ENCODE measurements at places on chromosomes 1 and 21. TPM values are rescaled to one million over a fixed set of nuclear protein-coding genes. Genes with fewer than 3 reads are reported as not detected.

DNA sequence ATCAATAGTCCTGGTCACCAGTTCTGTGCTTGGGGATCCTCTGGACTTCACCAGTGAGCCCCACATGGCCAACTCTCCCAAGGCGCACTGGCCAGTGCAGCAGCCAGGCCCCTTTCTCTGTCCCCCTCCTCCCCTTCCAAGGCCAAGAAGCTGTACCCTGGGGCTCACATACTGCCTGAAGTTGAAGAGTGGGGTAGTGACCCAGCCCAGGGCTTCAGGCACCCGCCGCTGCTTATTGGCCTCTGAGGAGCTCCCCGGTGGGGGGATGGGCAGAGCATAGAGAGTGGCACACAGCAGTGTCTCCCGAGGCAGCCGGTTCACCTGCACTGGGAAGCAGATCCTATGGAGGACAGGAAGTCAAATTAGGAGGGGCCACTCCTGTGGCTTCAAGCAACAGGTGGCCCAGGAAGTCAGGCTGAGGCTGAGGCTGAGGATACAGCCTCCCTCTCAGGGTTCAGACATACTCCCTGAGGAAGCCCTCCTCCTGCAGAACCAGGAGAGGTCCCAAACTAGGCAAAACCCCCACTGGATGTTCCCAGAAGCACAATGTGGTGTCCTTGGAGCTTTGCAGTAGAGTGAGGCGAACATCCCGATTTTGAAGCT is 38.2 kb upstream of the PPP1R15B start:
- DNase-seq, result no peak

GRCh38 chr1:203544485-203544884 is 50.5 kb downstream of the OPTC start:
- no peak for DNase-seq

DNA sequence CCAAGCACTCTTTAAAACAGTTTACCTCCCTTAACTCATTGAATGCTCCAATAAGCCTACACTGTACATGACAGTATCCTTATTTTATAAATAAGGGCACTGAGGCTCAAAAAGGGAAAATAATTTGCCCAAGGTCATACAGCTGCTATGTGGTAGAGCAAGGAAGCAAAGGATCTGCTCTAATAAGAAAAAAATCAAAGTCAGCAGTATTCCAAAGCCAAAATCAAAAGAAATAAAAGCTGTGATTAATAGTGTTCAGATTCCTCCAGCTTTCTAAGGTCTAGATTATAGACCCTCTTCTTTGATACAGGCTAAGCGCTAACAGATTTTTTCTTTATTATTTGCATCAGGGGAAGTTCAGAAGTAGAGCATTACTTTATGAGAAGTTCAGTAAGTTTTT is 39.3 kb downstream of the IL12RB2 start:
- DNase-seq, result no peak

DNA sequence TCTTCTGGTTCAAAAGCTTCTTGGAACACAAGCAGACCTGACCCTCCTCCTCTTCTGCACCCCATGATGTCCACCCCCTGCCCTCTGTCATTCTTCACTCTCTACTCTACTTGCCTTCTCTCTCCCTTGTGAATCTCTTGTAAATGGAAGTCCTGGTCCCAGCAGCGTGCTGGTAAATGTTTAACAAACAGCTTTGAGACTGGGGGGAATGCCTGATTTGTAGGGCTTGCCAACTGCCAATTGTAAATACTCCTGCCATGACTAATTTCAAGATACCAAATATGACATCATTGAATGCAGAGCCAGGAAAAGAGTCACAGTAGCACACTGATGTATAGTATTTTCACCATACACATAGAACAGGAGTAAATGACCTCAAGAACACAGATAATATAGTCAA is 40.9 kb upstream of the LRRN2 start:
- no peak for DNase-seq

DNA sequence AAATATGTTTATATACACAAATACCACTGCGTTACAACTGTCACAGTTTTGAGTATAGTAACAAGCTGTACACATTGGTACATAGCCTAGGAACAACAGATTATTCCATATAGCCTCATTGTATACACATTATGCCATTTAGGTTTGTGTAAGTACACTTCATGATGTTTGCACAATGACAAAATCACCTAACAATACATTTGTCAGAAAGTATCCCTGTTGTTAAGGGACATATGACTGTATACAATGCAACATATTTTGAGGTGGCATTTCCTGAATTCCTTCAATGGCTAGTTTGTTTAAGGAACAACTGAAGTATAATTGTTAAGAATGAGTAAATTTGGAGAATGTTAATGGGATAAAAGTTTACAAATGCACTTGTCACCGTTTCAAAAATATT is 19.0 kb downstream of the PLPPR5 start:
- DNase-seq, result no peak

- DNase-seq, result no peak
Measured at GRCh38 chr1:244074559-244075171, 23.6 kb downstream of the ZBTB18 start.

DNA sequence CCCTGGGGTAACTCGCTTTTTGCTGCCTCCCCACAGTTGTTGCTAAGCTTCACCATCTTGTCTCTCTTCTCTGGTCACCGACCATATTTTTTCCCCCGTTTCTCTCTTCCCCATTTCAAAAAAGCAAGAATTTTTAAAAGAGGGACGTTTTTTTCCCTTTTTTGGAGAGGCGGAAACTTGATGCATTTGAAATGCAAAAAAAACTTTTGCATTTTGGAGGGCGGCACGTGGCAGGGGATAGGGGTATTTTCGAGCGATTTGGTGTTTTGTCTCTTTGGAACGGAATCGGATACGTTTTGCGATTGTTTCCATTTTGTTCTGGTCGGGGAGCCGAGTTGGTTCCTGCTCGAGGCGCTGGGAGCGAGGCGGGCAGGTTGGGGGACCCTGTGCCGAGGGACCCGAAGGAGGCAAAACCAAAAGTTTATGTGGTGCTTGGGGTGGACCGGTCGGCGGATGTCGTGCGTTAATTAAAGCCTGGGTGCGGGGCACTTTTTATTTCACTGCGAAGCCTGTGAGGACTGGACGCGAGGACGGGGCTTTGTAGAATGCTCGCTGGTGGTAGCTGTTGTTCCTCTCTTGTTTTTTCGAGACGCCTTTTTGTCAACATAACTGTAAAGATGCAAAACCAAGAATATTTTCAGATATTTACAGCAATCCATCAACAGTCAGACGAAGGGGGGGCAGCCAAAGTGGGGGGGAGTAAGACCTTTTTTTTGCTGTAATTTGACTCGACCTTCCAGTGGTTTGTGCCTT is 884 bp downstream of the H3-3A start:
- DNase-seq, result peak; percentile 72

- DNase-seq, result no peak
Measured at GRCh38 chr1:60990714-60991090, 91.7 kb upstream of the NFIA start.

GRCh38 chr1:89670163-89670562 is 37.2 kb downstream of the LRRC8C start:
- DNase-seq, result no peak

GRCh38 chr1:209456878-209457277 is 126.6 kb upstream of the CAMK1G start:
- DNase-seq, result no peak

Gene MCOLN3
- 14.0 TPM for total RNA-seq

Gene OR2M2
- total RNA-seq, result not detected

Gene TPTE
- not detected for total RNA-seq

Gene ZNF593OS
- not detected for total RNA-seq

Measured in upper lobe of right lung (tissue), 1 donor.